ENCODE measurements at places on chromosomes 5 and 9.

- no peak for DNase-seq
Observed at GRCh38 chr5:160048131-160048530, 39.2 kb downstream of the TTC1 start.

GRCh38 chr5:137516251-137516797 is 17.2 kb upstream of the SPOCK1 start:
- no peak for DNase-seq

- DNase-seq, result no peak
Observed at GRCh38 chr5:951940-952596, 56.5 kb upstream of the NKD2 start.

- no peak for DNase-seq
Observed at GRCh38 chr5:85549229-85549628, 1068.5 kb upstream of the COX7C start.

DNA sequence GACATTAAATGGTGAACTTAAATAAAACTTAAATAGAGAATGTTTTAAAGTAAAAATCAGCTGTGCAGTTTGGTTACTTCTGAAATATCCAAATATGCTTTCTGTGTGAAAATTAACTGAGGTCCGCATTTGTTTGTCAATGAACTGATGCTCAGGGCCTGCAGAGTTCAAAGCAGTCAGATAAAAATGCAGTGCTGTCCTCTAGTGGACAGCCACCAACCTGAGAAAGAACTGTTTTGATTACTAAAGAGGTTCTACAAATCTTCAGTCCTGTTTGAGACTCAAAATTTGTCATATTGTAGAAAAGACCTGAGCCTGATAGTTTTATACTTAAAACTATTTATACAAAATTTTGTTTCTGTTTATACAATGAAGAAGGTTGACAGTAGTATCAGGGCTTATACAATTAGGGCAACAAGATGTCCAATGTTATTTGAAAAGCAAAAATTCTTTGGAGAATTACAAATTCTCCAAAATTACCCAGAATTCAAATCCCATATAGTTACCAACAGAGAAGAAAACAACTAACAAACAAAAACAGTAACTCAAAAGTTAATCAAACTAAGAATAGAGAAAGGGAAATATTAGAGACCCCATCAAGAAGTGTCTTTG is 232.3 kb upstream of the TBCA start:
- DNase-seq, result no peak

DNA sequence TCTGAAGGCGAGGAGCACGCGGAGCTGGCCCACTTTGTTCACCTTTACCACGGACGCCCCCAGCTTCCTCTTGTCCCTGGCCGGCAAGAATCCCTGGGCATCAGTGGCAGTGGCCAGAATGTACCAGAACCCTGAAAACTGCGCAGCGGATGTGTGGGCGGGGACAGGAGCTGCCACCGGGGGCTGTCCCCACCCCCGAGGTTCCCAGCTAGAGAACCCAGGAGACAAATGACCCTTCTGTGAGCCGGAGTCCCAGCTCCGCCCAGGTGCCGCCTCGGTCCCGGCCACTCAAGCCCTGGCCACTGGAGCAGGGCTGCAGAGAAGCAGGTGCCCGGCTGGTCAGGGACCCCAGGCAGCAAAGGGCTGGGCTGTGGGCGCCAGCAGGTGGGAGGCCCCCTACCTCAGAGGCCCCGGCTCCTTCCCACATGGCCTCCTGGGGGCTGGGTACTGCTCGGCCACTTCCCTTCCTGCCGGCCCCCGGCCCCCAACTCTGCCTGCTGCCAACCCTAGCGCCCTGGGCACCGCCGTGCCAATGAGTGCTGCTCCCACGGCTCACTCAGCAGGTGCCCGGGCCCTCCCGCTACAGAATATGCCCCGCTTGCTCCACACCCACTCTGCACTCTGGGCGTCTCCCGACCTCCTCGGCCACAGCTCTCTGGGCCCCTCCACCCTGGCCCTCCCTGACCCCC is 713 bp downstream of the LCN10 start:
- DNase-seq, result no peak

DNA sequence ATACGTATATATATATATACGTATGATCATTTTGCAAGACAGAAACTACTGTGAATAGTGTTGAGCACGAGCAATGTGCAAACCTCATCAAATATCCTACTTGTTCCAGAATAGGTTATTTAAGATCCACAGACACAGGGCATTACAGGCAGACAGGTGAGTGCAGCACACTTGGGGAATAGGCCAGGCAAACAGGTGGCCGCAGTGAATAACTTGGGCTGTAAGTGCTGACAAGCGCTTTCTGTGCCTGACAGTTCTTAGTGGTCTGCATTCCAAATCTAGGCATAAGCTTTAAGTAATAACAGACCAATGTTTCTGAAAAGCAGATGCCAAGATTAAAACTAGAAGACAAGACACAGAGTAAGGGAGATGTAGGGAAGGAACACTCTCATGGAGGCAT is 77.9 kb downstream of the LHFPL2 start:
- no peak for DNase-seq

GRCh38 chr5:14268738-14269137 is 125.6 kb downstream of the TRIO start:
- DNase-seq, result no peak

DNA sequence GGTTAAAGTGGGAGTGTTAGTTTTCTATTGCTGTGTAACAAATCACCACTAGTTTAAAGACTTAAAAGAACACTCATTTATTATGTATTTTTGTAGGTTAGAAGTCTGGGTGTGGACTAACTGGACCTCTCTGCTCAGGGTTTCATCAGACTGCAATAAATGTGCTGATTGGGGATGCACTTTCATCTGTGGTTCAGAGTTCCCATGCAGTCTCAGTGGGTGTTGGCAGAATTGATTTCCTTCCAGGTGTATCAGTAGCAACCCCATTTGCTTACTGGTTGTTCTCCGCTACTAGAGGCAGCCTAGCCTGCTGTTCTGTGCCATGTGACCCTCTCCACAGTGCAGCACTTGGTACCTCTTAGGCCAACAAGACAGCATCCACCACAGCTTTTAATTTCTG is 2200.5 kb downstream of the MAT2B start:
- DNase-seq, result no peak

DNA sequence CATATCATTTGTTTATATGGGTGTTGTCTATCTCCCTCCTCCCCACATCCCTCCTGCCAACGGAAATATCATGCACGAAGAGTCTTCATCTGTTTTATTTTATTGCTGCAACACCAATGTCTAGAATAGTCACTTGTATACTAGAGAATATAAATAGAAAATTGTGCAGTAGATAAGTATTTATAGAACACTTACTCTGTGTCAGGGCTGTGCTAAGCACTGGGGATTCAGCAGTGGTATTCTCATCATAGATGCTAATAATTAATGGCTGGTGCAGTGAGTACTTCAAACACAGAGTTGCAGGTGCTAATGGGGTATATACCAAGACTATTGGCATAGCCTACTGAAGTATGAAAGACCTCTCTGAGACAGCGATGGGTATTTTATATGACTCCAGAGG is 353.5 kb upstream of the CDH6 start:
- DNase-seq, result no peak

GRCh38 chr5:38023799-38024198 is 184.0 kb upstream of the GDNF start:
- no peak for DNase-seq

All from stimulated activated CD8-positive, alpha-beta memory T cell treated with anti-CD3 and anti-CD28 coated beads, Interleukin-4, amount 100 ng/mL, for 1 hour (primary cell).